ENCODE measurements at places on chromosomes 11 and 22.

GRCh38 chr11:107446822-107447431 lies 10.7 kb downstream of the CWF19L2 start:
- DNase-seq, result no peak

GRCh38 chr11:64144587-64145472 lies 21.1 kb downstream of the MACROD1 start:
- DNase-seq, result no peak

GRCh38 chr22:37623075-37624016 lies 14.7 kb downstream of the GGA1 start:
- DNase-seq, result peak; percentile 84

DNA sequence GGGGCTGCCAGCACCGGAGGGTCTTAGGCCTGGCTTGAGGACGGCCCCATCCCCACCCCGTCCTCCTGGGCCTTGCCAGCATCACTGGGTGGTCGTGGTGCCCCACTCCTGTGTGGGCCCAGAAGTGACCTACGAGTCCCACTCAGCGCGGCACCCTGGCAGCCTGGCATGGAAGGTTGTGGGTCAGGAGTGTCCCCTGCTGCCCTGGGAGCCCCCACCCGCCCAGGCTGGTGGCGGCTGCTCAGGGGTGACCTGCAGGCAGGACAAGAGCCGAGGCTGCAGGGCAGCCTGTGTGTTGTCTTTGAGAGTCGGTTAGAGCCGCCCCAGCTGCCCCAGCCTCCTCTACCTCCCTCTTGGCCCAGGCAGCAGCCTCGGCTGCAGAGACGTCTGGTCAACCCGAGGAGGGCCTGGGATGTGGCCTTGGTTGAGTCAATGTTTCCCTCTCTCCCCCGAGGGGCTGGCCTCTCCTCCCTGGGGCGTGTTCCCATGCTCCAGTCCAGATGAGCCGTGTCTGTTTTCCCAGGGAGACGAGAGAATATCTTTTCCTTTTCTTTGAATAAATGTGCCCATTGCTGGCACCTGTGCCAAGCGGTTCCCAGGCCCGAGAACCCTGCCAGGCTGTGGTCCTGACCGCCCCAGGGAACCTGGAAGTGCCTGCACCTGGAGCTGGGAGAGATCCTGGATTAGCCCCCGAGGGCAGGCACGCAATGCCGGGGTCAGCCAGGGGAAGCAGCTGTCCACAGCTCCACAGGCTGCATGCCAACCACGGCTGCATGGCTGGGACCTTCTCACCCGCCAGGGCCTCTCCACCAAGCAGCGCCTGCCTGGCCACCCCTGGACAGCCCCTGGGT lies 35.7 kb upstream of the MUC5AC start:
- no peak for DNase-seq

DNA sequence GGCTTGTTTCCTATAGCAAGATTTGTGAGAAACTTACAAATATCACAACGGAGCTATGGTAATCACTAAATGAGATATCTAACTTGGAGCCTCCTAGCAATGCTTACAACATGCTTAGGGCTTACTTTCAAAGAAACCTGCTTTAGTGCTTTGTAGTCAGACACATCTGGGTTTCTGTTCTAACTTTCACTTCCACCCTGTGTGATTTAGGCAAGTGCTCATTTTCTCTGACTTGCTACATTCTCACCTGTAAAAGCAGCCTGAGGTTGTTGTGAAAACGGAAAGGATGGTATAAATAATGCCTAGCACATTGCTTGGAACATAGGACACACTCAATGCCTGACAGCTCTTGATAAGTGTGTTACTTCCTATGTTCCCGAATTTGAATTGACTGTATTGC lies 45.6 kb downstream of the LRRC4C start:
- no peak for DNase-seq

- DNase-seq, result no peak
Observed at GRCh38 chr11:71252770-71253730, 673 bp upstream of the SHANK2 start.

DNA sequence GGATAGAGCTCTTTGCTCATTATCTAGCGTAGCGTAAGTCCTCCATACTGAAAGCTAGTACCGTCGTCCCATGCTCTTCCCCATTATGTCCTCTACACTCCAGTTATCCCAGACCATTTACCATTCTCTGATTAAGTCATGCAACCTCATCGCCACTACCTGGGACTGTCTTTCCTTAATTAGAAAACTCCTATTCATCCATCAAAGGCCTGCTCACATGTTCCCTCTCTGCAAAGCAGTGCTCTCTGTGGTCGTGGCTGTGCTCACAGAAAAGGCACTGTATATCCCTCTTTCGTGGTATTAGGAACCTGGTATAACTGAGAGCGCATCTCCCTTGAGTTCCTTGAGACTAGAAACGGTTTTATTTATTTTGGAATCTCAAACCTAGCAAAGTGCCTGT lies 253.3 kb downstream of the KIRREL3 start:
- no peak for DNase-seq

GRCh38 chr11:111559800-111560464 lies 19.4 kb downstream of the LAYN start:
- DNase-seq, result no peak

- DNase-seq, result no peak
Observed at GRCh38 chr22:29877620-29878019, 5.4 kb upstream of the MTMR3 start.

DNA sequence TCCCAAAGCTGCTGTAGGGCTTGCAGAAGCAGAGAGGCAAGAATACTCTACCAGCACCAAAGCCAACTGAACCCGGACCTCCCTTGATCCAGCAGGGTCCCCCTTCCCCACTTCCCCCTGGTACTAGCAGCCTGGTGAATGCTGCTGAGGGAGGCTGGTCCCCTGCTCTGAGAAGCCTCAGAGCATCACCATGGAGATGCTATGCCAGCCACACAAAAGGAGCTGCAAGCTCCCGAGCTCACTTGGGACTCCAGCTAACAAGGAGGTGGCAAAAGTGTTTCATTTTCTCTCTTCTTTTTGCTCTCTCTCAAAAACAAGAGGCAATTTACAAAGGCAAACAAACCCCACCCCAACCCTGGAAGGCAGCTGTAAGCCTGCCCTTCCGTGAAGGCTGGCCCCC lies 509.8 kb downstream of the BUD13 start:
- no peak for DNase-seq

GRCh38 chr22:22882033-22882717 lies 5.4 kb upstream of the IGLL5 start:
- peak; percentile 22 for DNase-seq

- no peak for DNase-seq
Observed at GRCh38 chr11:45897556-45897955, 9.5 kb downstream of the FREY1 start.

DNA sequence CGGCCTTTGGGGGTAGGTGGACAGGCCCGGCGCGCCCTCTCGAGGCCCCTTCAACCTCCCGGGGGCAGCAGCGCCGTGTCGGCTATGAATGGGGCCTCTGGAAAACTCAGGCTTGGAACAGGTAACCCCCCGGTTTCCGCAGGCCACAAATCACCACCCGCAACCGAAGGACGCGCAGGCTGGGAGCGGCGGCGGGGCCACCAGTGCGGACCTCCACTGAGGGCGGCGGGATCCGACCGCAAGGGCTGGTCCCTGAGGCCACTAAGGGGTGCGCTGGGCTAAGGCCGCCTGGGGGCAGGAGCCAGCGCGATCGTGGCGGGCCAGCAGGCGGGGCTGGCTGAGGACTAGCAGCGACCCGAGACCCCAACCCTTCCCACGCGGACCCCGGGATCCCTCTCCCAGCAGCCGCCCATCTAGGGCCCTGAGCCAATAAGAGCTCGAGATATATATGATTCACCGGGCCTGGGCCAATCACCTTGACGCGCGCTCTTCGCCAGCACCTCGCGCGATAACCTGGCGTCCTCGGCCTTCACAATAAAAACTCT lies 609 bp upstream of the ATF4 start:
- no peak for DNase-seq

GRCh38 chr22:46085828-46086576 lies 64.3 kb upstream of the PPARA start:
- no peak for DNase-seq

GRCh38 chr11:13859892-13860291 lies 102.6 kb upstream of the SPON1 start:
- DNase-seq, result peak; percentile 43

- DNase-seq, result no peak
Observed at GRCh38 chr11:14384338-14384737, 25.4 kb upstream of the RRAS2 start.

DNA sequence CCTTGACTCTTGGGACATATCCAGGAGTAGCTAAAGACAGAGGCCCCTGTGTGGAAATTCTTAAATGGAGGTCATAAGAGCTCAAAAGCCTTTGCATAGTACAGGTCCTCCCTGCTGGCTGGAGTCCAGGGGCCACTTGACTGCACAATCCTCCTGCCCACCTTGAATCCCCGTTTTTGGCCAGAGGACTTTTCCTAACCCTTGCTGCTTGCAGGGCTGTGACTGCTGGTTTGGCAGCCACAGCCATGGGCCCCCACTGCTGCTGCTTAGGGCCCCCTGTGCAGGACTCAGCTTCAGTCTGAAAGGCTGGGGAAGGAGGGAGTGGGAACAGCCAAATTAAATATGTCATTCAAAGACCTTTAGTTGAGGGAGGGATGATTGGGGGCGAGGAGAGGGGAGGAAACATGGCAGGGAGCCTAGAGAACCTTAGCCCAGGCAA lies 33.4 kb downstream of the ARHGAP1 start:
- DNase-seq, result no peak

DNA sequence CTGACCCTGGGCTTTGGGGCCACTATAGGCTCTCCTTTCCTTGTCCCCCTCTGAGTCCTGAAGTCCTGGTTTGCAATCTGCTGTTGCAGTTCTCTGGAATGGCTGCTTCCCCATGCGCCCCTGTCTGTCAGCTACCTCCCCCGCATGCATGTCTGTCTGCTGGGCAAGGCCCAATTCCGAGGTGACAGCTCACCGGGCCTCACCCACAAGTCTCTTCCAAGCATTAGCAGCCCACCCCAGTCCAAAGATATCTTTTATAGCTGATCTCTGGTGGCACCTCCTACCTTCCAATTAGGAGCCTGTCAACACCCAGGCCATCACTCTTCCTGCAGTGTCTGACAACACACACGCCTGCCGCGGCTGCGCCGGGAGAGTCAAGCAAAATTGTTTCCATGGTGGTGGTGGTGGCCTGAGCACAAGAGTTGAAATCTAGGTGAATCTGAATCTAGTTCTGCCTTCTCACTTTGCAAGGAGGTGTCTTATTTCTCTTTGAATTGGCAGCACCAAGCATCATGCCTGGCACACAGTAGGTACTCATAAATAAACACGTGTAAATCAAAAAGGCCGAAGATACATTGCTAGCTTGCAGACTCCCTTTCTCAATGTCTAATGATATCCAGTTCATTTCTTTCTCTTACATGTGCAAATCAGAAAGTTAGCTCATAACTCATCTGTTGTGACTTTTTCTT lies 1.2 kb upstream of the LMO2 start:
- DNase-seq, result no peak

DNA sequence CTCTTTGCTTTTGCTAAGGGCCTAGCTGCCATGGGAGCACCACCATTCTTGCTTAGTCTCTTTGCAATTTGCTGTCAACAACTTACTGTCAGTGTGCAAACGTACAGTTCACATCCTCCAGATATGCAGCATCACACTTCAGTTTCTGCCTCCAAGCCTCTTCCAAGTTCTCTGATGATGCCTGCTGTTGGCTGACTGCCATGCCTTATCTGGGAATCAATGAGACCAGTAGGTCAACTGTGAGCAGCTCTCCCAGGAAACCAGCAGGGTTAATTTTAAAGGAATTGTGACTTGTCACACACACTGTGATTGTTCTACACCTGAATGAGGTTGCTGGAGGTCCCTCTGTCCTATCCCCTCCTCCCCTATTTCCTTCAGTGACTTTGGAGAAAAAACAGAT lies 56.0 kb downstream of the COPB1 start:
- no peak for DNase-seq

GRCh38 chr11:66907751-66908630 lies 50.2 kb downstream of the PC start:
- no peak for DNase-seq

DNA sequence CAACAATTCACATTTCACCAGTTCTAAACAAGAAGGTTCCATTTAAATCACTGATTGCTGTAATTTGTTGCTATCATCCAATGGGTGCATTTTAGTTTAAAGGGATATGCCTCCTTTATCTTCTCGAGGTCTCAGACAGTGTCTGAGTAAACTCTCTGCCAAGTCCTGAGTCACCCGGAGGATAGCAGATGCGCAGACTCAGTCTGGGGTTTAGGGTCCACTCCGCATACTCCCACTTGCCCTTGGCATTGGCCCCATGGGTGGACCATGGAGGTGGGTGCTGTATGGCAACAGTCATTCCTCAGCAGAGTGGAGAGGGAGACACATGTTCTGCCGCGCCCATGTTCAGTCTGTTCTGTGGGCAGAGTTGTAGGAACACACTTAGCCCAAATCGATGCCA lies 65.4 kb upstream of the CRTAM start:
- DNase-seq, result no peak

- DNase-seq, result no peak
Observed at GRCh38 chr11:17767301-17767885, 32.8 kb downstream of the KCNC1 start.

GRCh38 chr11:71917646-71918140 lies 10.7 kb downstream of the XNDC1N start:
- DNase-seq, result no peak

GRCh38 chr11:420054-420910 lies 5.5 kb upstream of the SIGIRR start:
- DNase-seq, result no peak

DNA sequence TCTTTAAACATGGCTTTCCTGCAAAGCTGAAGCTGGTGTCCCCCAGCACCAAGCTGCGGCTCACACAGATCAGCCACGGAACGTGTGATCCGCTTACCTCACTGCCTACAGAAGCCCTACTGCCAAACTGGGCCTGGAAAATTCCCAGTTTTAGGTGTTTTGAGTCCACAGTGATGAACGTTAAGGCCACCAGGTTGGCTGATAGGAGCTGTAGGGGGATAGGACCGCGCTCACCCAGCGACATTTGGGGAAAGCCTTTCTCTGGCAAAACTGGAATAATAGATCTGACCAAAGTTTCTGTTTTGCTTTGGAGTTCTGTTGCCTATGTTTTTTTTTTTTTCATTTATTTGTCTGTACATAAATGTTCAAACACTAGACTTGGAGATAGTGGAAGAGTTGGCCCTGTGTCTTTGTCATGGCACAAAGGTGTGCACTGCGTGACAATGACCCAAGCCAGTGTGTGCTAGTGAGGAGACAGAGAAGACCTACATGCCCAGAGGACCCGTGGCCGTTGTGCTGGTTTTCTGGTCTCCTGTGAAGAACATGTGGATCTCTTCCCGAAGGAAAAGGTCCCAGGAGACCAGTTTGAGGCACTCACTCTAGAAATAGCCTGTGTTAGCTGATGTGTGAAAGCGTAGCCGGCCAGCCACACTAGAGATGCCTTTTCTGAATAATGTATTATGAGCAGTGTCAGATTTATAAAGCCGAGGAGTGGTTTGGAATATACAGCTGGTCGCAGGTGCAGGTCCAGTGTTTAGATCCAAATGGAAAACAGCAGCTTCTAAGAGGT lies 15.0 kb downstream of the ASPHD2 start:
- no peak for DNase-seq

- DNase-seq, result no peak
Observed at GRCh38 chr11:125005491-125005890, 51.5 kb downstream of the CCDC15 start.

Data from CD4-positive, alpha-beta T cell treated with Interleukin-21 for 1 hour (primary cell).